ENCODE measurements at places on chromosomes 6 and 20.

DNA sequence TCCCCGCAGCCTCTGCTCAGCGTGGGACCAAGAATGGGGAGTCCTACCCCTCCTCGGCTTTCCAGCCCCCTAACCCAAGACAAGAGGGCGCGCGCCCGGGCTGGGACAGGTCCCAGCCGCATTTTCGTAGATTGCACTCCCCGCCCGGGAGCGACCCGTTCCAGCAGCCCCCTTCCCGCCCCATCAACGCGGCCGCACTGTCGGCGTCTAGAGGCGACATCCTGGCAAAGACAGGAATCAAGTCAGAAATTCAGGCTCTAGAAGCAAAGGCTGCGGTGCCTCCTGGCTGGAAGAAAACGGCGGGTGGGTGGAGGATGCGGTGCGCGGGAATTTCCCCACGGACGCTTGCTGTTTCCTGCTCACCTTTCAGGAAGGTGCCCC is 957 bp downstream of the PROKR2 start:
- no peak for DNase-seq

- no peak for DNase-seq
Observed at GRCh38 chr6:23228439-23229024, 659.2 kb downstream of the HDGFL1 start.

- no peak for DNase-seq
Observed at GRCh38 chr6:8536122-8536521, 100.8 kb upstream of the SLC35B3 start.

DNA sequence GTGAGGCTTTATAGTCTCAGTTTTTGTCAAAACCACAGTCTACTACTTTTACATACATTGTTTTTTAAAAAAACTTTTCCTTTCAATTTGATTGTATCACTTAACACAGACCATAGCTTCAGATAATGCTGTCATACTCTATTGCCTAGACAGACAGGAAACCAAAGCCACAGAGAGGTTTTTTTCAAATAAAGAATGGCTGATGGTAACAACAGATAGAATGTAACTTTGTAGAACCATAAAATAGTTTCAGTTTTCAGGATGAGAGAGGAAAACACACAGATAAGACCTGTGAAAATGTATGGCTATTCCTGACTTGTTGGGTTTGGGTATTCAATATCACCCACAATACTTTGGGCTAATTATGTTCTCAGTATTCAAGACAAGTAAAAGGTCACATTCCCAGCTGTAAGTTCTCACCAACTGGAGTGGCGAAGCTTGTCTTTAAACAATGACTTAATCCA is 94.0 kb downstream of the ADGRG6 start:
- no peak for DNase-seq

DNA sequence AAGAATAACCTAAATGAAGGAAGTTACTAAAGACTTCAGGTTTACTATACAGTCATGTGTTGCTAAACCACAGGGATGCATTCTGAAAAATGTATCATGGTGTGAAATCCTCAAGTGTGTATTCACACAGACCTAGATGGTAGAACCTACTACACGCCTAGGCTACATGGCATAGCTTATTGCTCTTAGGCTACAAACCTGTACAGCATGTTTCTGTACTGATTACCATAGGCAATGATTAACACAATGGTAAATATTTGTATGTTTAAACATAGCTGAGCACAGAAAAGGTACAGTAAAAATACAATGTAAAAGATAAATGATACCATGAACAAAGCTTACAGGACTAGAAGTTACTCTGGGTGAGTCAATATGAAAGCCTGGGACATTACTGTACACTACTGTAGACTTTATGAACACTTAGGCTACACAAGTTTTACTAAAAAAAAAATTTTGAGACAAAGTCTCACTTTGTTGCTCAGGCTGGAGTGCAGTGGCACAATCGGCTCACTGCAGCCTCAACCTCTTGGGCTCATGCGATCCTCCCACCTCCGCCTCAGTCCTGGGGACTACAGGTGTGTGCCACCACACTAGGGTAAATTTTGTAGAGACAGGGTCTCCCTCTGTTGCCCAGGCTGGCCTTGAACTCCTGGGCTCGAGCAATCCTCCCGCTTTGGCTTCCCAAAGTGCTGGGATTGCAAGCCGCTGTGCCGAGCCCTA is 36.0 kb downstream of the ADNP start:
- no peak for DNase-seq

DNA sequence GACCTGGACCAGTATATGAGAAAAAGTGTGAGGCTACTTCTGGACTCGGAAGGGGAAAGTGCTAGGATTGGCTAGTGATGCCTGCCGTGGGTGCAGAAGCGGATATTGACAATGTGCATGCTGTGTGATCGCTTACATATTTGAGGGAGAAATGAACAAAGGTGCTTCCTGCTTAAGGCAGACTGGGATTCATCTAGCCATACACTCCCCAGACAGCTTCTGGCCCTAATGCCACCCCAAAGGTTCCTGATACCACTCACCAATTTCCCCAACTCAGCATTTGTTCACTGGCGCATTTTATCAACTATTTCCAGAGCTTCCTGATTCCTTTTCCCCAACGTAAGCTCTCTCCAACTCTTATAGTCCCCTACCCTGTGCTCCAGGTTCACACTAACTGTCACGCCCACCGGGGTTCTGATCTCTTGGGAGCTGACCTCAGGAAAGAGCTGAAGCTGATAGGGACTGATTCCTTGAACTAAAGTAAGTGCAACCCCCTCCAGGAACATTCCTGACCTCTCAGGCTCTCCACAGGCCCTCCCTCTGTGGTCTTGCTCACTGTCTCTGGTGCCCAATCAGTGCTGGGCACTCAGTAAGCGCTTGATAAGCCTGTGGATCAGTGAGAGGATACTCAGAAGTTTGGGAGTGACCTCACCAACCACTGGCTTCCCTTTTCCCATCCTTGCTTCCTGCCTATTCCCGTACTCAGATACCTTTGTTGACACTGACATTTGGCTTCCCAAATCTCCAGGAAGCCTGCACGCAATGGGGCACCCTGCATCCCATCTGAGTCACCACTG is 73.3 kb downstream of the MRPL14 start:
- DNase-seq, result no peak

DNA sequence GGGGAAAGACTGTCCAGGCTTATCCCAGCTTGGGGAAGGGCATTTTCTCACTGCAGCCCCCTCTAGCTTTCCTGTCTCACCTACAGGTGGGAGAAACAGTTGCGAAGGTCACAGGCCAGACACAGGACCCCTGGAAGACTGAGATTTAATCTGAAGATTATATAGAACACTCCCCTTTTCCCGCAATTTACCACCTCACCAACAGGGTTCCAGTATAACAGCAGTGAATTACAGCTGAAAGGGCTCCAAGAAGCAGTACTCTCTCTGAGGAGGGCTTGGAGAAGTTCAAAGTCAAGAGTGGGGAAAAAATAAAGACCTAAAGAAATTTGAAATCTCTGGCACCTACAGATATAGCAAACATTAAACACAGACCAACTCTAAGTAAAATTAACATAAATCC is 111.9 kb downstream of the ANKRD60 start:
- DNase-seq, result no peak

- no peak for DNase-seq
Observed at GRCh38 chr6:74720923-74721322, 484.9 kb downstream of the COL12A1 start.

GRCh38 chr6:165635965-165636364 is 27.1 kb downstream of the PDE10A start:
- no peak for DNase-seq

- no peak for DNase-seq
Observed at GRCh38 chr6:167402195-167402686, 77.4 kb downstream of the TTLL2 start.

GRCh38 chr6:114955363-114955762 is 612.5 kb upstream of the HS3ST5 start:
- no peak for DNase-seq

DNA sequence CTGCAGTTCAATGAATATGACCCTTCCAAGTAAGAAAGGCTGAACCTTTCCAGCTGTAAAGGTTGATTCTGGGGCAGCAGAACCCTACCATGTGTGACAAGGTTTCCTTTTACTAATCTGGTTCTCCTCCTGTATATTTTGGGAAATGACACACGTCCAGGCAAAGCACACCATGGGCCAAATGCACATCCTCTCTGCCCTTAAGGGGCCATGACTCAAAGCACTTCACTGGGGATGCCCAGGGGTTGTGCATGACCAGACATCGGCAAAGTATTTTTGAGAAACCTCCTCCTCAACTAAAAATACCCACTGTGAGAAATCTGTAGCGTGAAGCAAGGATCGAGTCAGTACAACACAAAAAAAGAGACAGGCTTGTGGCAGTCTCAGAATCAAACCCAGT is 174.7 kb downstream of the BACH2 start:
- no peak for DNase-seq

GRCh38 chr6:19895866-19896692 is 58.9 kb downstream of the ID4 start:
- DNase-seq, result no peak

DNA sequence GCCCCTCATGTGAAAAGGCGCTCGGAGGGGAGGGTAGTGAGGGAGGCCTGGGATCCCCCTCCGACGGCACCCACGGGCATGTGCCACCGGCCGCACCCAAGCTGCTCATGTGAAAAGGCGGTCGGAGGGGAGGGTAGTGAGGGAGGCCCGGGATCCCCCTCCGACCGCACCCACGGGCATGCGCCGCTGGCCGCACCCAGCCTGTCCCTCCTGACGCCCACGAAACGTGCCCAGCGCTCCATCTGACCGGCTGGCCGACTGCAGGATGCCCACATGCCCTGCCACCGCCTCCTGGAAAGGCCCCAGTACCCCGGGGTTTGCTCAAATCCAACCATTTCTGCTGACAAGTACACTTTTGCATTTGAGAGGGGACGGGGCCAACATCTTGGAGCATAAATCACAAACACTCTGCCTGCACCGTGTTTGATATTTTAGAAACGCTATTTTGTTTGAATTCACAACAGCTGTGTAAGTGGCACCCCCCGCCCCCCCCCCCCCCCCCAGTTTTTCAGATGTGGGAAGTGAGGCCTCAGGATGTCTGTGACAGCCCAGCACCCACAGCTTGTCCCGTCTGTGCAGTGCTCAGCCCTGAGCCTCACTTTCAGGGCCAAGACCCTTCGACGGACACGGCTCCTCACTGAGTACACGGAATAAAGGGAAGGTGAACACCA is 34.1 kb downstream of the SLC2A4RG start:
- DNase-seq, result no peak

DNA sequence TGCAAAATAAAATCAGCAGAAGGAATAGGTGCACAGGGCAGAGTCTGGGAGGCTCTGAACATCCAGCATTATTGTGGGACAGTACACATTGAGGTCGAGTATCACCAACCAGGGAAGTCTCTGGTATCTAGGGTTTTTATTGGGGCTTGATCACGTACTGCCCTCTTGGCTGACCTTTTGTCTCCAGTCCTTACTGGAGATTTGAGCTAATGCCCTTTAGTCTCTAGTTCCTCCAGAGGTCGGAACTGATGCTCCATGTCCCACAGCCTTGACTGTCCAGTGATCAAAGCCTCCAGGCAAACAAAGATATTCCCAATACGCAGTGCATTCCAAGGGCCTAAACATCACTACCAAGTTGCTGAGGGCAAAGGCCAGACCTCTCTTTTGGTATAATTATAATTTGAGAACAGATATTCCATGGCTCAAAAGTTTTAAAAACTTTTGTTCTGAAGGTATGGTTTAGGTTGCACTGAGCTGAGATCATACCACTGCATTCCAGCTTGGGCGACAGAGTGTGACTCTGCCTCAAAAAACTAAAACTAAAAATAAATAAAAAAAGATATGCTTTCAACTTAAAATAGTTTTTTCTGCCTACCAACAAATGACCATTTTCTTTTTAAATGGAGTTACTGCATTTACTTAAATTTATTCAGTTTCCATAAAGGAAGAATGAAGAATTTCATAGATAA is 56.9 kb upstream of the DYNLRB1 start:
- DNase-seq, result no peak

DNA sequence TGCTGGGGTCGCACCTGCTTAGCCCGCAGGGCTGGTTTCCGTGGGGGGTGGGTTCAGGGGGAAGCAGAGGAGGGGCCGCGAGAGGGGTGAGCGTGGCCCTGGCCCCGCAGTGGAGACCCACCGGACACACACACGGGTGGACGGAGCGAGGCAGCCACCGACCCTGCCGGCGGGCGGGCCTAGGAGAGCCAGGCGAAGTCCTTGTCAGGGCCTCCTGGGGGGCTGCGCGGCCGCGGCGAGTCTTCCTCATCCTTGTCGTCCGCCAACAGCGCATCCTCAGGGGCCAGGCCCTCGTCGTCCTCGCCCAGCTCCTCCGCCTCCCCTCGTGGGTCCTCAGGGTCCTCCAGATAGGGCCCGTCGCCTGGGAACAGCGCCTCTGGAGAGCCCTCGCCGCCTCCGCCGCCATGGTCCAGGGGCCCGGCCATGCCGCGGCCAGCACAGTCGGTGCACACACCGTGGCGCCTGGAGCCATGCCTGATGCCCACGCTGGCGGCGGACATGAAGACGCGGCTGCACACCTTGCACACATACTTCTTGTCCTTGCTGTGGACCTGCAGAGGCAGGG is 7.3 kb downstream of the SLC2A4RG start:
- no peak for DNase-seq

DNA sequence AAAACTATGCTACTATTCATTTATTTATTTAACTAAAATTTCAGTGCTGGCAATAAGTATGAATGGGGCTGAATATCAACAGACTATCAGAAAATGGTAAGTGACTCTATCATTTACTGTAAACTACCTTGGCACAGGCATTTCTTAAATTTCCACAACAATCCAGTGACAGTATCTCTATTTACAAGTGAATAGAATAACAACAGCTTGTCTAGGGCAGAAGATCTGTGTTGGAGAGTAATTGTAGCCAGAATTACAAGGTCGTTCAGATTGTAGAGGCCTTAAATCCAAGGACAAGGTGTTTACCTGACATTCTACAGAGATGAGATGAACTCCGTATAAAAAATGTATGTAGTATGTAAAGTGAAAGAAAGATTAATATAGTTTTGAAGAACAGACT is 193.8 kb upstream of the SIM1 start:
- DNase-seq, result no peak

GRCh38 chr20:24640686-24641085 is 171.3 kb downstream of the SYNDIG1 start:
- no peak for DNase-seq

GRCh38 chr6:152091201-152091600 is 283.7 kb downstream of the ESR1 start:
- no peak for DNase-seq

DNA sequence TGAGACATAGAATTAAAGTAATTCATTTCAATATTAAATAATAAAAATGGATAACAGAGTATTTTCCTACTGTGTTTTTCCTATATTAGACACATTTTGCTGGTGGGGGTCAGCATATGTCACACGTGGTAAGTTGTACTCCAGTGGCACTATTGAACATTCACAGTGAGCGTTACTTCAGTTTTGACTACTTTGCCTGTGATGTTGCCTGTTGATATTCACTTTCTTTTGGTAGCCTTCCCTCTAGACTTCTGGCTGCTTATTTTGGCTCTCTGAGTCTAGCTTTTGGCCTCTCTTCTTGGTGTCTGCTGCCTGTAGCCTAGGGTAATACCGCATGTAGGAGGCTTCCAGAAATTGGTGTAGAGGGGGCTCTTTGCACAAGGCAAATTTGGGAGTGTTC is 64.4 kb upstream of the TFB1M start:
- no peak for DNase-seq

- DNase-seq, result no peak
Observed at GRCh38 chr6:159109391-159109790, 59.8 kb upstream of the FNDC1 start.

- DNase-seq, result no peak
Observed at GRCh38 chr6:5481750-5482149, 220.4 kb downstream of the FARS2 start.

GRCh38 chr6:31587791-31588777 is 2.0 kb downstream of the LST1 start:
- DNase-seq, result no peak
